Chondrocyte (in vitro differentiated cells): ENCODE measurements at places on chromosomes 7 and 10.

- no peak overlapping the region for H3K27ac ChIP-seq
- no peaks in the 10 kb centered on the region for H3K36me3 ChIP-seq
- peaks cover 14% of the 10 kb centered on the region for H3K4me1 ChIP-seq
- H3K4me3 ChIP-seq, result no peak overlapping the region
- peaks cover 2% of the 10 kb centered on the region for H3K27me3 ChIP-seq
These were observed 249.9 kb upstream of the ZNF32 start for GRCh38 chr10:43898592-43898991.

DNA sequence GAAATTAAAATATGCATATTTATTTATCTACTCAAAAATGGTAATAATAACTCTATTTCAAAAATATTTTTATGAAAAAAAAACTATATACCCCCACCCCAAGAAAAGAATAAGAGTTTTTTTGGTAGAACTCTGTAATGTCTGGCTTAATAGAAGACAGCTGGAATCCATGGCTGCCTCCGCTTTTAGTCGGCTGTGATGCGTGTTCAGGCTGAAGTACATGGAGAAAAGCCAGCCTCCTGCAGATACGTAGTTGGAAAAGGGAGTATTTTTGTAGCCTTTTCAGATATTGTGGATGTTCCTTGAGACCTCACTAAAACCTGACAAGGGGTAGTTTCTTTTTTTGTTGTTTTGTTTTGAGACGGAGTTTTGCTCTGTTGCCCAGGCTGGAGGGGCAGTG is 10.0 kb downstream of the FOXK1 start:
- no peak for DNase-seq
- peak overlapping the region; percentile 82 for H3K27ac ChIP-seq
- H3K4me3 ChIP-seq, result no peak overlapping the region
- peaks cover 72% of the 10 kb centered on the region for H3K4me1 ChIP-seq
- no peaks in the 10 kb centered on the region for H3K36me3 ChIP-seq

- no peak overlapping the region for H3K4me3 ChIP-seq
- DNase-seq, result no peak
- no peaks in the 10 kb centered on the region for H3K4me1 ChIP-seq
- no peaks in the 10 kb centered on the region for H3K36me3 ChIP-seq
These were observed 1356.8 kb downstream of the XPNPEP1 start for GRCh38 chr10:108566316-108567107.

DNA sequence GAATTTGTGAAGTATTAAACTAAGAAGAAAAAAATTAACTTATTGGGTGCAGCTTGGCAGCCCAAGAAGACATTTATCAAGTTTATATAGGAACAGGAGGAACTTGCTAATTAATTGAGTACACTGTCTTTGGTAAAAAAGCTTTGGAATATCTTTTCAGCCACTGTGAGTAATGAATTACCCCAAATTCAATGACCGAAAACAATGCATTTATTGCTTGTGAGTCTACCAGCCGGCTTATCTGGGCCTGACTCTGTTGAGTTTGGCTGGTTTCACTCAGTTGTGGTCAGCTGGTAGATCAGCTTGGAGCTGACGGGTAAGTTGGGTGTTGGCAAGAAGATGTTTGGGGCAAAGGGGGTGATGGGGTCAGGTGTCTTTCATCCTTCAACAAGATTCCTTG is 11.6 kb downstream of the GNG11 start:
- H3K36me3 ChIP-seq, result no peaks in the 10 kb centered on the region
- H3K27ac ChIP-seq, result no peak overlapping the region
- H3K4me1 ChIP-seq, result peaks cover 16% of the 10 kb centered on the region
- H3K27me3 ChIP-seq, result no peaks in the 10 kb centered on the region
- no peak for DNase-seq

DNA sequence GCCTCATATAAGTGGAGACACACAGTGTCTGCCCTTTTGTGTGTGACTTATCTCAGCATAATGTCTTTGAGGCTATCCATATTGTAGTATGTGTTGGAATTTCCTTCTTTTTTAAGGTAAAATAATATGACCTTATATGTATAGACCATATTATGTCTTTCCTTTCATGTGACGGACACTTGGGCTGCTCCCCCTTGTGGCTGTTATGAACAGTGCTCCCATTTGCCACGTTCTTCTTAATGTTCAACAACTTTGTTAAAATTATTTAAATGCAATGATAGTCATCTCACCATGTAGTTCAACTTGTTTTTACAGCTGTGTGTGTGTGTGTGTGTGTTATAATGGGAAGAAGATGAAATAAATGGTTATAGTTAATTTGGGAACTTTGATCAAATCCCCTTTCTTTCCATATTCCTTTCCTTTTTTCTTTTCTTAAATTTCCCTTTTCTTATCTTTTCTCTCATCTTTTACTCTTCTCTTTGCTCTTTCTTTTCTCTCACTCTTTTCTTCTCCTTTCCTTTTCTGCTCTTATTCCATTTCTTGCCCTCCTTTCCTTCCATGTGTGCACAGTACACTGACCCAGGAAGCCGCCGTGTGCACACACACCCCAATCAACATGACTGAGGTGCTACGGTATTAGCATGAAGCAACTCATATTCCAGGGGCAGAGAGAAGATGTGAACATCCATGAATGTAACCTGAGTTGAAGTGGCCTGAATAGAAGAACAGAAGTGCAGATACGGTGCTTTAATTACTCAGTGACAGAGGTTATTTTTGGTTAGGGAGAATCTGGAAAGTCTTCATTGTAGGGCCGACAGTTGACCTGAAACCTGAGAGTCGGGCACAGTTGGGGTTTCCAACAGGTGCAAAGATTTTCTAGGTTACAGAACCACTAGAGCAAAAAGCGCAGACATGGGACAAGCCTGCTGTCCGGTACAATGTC is 596.6 kb downstream of the SDK1 start:
- no peak overlapping the region for H3K4me3 ChIP-seq
- DNase-seq, result no peak
- no peaks in the 10 kb centered on the region for H3K27me3 ChIP-seq
- H3K27ac ChIP-seq, result no peak overlapping the region
- H3K36me3 ChIP-seq, result no peaks in the 10 kb centered on the region

DNA sequence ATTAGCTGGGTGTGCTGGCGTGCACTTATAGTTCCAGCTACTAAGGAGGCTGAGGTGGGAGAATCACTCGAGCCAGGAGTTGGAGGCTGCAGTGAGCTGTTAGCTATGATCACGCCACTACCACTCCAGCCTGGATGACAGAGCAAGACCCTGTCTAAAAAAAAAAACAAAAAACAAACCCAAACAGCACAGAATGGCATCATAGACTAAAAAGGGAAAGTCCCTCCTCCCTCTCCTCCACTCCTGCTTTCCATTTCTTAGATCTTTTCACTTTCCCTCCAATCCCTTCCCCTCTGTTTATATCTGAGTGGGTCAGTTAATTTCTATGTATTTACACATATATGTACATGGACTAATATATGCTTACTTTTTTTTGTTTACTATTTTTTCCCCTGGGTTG is 10.4 kb upstream of the PIP4K2A start:
- H3K27me3 ChIP-seq, result peaks cover 4% of the 10 kb centered on the region
- no peak overlapping the region for H3K4me3 ChIP-seq
- no peaks in the 10 kb centered on the region for H3K4me1 ChIP-seq
- H3K27ac ChIP-seq, result no peak overlapping the region
- H3K36me3 ChIP-seq, result no peaks in the 10 kb centered on the region
- no peak for DNase-seq

DNA sequence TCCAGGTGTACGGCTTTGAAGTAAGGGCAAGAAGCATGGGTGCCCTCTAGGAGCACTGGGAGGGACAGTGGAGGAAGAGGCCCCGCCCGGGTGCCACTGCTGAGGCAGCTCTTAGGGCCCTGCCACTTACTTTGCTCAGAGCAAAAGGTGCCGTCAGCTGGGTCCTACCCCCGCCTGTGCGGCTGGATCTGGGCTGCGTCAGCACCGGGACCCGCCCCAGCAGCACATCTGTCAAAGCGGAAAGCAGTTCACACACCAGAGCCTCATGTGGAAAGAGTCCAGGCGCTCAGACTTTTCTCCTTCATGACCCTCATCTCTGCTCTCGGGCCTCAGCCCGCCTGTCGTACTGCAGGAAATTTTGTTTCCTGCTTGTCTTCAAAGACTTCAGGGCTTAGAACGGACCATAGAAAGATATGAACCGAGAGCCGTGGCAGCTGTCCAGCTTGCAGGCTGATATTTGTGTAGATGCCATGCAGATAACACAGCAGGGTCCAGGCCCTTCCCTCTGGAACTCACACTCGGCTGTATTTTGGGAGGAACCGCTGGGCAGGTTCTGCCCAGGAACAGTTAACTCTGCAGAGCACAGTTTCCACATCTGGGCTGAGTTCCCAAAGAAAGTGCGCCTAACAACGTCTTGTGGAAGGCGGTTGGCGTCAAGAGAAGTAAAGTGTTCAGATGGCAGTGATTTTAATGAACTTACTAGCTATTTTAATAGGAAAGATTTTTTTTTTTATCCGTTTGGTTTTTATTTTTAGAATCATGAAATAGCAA is 44.3 kb upstream of the PRKAR1B start:
- no peaks in the 10 kb centered on the region for H3K27me3 ChIP-seq
- peaks cover 16% of the 10 kb centered on the region for H3K36me3 ChIP-seq
- peaks cover 20% of the 10 kb centered on the region for H3K4me1 ChIP-seq
- DNase-seq, result no peak
- no peak overlapping the region for H3K27ac ChIP-seq

DNA sequence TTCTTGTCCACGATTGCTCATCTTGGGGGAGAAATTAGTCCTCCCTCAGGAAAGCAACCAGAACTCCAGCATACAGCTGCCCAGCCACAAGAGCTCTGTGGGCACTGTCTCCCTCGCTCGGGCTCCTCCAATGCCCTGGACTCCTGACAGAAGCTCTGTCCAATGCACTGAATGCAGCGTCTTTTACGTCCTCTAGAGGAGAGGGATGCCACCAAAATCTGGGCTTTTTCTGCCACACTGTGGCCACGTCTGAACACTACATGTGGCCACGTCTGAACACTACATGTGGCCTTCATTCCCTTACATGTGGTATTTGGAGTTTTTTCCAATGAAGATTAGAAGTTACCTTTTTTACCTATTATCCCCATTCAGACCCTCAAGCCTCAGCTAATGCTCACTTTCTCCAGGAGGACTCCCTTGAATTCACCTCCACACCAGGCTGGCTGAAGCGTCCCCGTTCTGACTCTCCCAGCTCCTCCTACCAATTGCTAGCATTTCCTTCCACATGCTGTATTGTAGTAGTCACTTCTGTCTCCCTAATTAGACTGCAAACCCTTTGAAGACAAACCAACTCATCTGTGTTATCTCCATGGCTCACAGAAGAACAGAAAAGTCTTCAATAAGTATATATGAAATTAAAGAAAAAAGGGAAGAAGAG is 134.3 kb upstream of the PDE1C start:
- no peaks in the 10 kb centered on the region for H3K36me3 ChIP-seq
- no peak for DNase-seq
- H3K27me3 ChIP-seq, result peaks cover 13% of the 10 kb centered on the region
- H3K4me1 ChIP-seq, result peaks cover 12% of the 10 kb centered on the region

DNA sequence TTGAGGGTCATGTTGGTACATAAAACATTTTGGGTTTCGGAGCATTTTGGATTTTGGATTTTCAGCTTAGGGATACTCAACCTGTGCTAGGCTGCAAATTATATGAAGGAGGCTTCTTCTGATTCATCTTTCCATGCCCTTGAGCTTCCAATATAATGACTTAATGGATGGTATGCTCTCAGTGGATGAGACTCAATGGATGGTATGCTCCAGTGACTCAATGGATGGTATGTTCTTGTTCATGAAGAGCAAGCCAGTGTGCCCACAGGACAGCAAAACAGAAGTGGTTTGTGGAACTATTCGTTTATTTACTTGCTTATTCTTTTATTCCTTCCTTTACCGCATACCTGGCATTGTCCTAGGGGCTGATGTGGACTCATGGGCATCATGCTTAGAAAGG is 969.6 kb downstream of the LRMDA start:
- no peak overlapping the region for H3K27ac ChIP-seq
- peaks cover 61% of the 10 kb centered on the region for H3K4me1 ChIP-seq
- H3K4me3 ChIP-seq, result no peak overlapping the region
- DNase-seq, result no peak
